ENCODE measurements at places on chromosomes 4 and X.

DNA sequence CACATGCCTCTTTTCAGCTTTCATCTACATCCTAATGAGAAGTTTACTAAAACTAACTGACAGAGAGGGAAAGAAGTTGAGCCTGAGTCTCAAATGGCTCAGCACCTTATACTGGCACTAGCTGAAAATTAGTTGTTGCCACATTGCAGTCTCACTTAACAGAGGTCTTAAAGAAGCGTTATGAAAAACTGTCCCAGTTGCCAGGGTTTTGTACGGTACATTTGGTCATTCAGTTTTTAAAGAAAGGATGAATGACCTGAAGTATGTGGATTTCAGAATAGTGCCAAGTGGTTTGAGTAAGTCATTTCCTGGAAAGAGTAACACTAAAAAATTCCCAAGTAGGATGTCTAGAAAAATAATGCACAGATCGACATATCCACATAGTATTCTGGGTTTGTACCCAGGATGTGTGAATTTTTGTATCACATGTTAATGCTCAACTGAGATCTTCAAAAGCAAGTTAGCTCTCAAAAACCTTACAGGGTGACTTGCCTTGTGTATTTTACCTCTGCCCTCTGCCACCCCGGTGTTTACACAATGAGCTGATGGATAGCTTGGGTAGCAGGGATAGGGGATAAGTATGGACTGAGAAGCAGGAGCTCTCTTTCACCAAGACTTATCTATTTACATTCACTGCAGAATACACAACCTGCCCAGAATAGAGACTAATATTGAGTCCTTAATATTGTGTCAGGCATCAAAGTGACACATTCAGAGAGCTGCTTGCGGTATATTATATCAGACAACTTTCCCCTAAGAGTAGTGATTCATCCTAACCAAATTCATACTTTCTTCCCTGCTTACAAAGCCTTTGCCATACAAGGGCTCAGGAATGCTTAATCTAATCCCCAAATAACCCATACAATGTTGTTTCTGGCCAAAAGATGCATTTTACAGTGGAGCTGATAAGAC is 1075.7 kb upstream of the PABPC4L start:
- H3K27ac ChIP-seq = no peak overlapping the region
- H3K4me3 ChIP-seq = no peak overlapping the region
- H3K36me3 ChIP-seq = no peaks in the 10 kb centered on the region
- H3K27me3 ChIP-seq = no peaks in the 10 kb centered on the region

GRCh38 chrX:97633798-97634197 is 750.1 kb downstream of the RPA4 start:
- H3K27ac ChIP-seq = no peak overlapping the region
- H3K36me3 ChIP-seq = no peaks in the 10 kb centered on the region
- H3K4me1 ChIP-seq = no peaks in the 10 kb centered on the region
- DNase-seq = no peak

DNA sequence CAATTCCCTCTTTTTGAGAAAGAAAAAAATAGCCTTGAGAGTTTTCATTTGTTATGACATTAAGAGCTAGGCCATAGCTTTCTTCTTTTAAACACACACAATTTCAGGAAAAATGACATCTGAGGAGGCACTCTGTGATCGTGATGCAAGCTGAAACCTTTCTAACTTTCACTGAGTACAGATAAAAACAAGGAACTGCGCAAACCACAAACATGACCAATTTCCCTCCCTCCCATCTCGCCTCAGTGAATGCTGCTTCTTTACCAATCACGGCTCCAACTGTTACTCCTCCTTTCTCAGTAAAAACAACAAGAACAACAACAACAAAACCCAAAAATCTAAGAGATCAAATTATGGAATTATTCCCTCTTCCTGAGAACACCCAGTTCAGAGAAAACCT is 626.8 kb downstream of the TLL1 start:
- no peak overlapping the region for H3K27ac ChIP-seq
- H3K27me3 ChIP-seq = no peaks in the 10 kb centered on the region
- no peak overlapping the region for H3K4me3 ChIP-seq
- no peaks in the 10 kb centered on the region for H3K4me1 ChIP-seq
- H3K36me3 ChIP-seq = no peaks in the 10 kb centered on the region

- no peak overlapping the region for H3K4me3 ChIP-seq
- no peak for DNase-seq
- H3K27me3 ChIP-seq = no peaks in the 10 kb centered on the region
- no peak overlapping the region for H3K27ac ChIP-seq
- H3K36me3 ChIP-seq = peaks cover under 1% of the 10 kb centered on the region
- H3K4me1 ChIP-seq = no peaks in the 10 kb centered on the region
Measured at GRCh38 chr4:189185810-189186432, 754.8 kb upstream of the FRG1 start.

DNA sequence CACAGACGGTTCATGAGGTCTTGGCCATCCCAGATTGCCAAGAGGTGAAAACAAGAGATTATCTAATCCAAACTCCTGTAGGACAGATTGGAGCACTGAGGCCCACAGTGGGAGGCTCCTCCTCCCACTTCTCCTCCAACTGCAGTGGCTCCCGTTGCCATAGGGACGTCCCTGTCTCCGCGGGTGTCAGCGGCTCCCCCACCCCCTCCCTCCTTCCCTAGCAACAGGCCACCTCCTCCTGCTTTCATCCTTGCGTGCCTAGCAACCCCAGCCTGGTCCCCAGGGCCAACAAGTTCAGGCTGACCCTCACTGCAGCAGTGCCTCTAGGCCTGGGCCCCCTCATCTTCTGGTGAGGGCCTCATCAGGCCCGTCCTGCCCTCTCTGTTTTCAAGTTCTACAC is 6.8 kb upstream of the IQSEC2 start:
- H3K27me3 ChIP-seq = no peaks in the 10 kb centered on the region
- peaks cover 33% of the 10 kb centered on the region for H3K4me1 ChIP-seq
- peaks cover 1% of the 10 kb centered on the region for H3K36me3 ChIP-seq
- H3K4me3 ChIP-seq = peak overlapping the region; percentile 74

DNA sequence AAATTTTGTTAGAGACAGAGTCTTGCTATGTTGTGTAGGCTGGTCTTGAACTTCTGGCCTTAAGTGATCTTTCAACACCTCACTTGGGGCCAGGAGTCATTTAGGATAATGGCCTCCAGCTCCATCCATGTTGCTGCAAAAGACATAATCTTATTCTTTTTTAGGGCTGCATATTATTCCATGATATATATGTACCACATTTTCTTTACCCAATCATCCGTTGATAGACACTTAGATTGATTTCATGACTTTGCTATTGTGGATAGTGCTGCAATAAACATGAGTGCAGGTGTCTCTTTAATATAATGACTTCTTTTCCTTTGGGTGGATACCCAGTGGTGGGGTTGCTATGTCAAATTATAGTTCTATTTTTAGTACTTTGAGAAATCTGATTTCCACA is 140.9 kb upstream of the LCORL start:
- H3K36me3 ChIP-seq = no peaks in the 10 kb centered on the region
- H3K27ac ChIP-seq = no peak overlapping the region
- H3K4me3 ChIP-seq = no peak overlapping the region
- H3K27me3 ChIP-seq = peaks cover 21% of the 10 kb centered on the region
- no peaks in the 10 kb centered on the region for H3K4me1 ChIP-seq
- no peak for DNase-seq

- no peak overlapping the region for H3K27ac ChIP-seq
- peaks cover 20% of the 10 kb centered on the region for H3K27me3 ChIP-seq
- no peak overlapping the region for H3K4me3 ChIP-seq
Measured at GRCh38 chrX:2517055-2517454, 16.3 kb upstream of the DHRSX start.

DNA sequence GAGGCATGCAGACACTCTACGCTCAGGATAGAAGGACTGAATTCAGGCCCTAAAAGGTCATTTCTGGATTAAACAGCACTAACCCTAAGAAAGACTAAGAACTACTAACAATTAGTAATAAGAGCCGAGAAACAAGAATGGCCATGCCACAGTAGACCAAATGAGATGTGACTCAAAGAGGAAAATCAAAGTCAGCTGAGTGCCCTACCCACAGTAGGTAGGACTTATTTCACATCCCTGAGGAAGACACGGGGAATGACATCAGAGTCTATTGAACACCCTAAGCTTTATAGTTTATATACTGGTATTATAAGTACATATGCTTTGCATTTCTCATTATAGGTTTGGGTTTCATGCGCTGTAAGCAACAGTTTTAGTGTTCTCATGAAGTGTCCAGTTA is 2.7 kb upstream of the ARSJ start:
- peaks cover 83% of the 10 kb centered on the region for H3K27me3 ChIP-seq
- no peak overlapping the region for H3K4me3 ChIP-seq
- no peak overlapping the region for H3K27ac ChIP-seq
- H3K4me1 ChIP-seq = peaks cover 11% of the 10 kb centered on the region
- no peaks in the 10 kb centered on the region for H3K36me3 ChIP-seq

- H3K4me1 ChIP-seq = no peaks in the 10 kb centered on the region
- no peak for DNase-seq
- peaks cover 15% of the 10 kb centered on the region for H3K27me3 ChIP-seq
- H3K4me3 ChIP-seq = no peak within 1 kb of the TSS
- no peak within 1 kb of the TSS for H3K27ac ChIP-seq
- no peaks in the 10 kb centered on the region for H3K36me3 ChIP-seq
Measured at GRCh38 chrX:151974336-151975227, at the start of gene GABRE. TSS of gene GABRE (minus strand) at chrX:151974676. CDS start at chrX:151974625, 51 bp downstream.
